Prostate gland (tissue), 2 donors: ENCODE measurements at places on chromosomes 2 and 18.
A peak's percentile ranks its signal among the peaks of the same experiment; 100 is the strongest.

- DNase-seq = no peak
Measured at GRCh38 chr2:182605166-182605565, 110.9 kb upstream of the DNAJC10 start.

DNA sequence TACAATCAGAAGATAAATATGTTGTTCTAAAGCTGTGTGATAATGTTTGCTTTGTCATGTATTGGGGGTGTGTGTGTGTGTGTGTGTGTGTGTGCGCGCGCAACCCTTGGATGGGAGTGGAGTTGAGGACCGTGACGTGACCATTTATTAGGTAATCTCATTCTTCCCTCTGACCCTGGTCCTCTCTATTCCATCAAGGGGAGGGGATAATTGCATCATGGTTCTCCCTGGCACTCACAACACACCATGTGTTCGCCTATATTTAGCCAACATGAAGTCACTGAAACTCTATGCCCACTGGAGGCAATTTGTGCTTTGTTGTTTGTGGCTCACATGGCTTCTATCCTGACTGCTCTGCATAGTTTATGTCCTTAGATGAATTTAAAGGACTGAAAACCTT, 79.8 kb upstream of the LRPPRC start:
- DNase-seq = no peak

DNA sequence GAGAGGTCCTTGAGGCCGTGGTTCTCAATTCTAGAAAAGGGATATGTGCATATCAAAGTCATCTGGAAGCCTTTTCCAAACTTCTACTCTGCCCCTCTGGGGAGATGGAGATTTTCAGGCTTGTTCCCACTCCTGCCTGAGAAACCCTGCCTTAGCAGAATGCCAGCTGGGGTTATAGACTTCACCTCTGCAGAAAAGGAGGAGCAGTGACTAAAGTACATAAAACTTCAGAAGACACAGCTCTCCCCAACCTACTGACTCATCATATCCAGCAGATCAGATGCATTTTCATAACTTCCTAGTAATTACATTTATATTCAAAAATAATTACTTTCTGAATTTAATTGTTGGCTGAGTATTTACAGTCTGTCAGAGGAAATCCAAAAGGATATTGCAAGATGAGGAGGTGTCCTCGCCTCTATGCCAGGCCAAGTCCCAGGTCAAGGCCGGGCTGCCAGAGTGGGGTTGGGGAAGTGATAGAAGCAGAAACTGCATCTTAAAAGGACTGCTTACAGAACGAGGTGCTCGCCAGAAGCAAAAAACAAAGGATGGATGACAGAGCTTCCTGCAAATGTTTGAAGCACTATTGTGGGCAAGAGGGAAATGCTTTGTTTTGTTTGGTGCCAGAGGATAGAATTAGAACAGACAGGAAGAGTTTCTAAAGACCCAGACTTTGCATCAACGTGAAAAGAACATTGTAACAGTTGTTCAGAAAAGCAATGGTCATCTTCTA, 75.6 kb upstream of the APCDD1 start:
- no peak for DNase-seq

GRCh38 chr2:73939419-73939818, 12.7 kb downstream of the DGUOK start:
- peak; percentile 33 for DNase-seq

- DNase-seq = no peak
Measured at GRCh38 chr18:36294031-36294430, 3.5 kb upstream of the FHOD3 start.

GRCh38 chr2:194104687-194105086, 1552.3 kb upstream of the SLC39A10 start:
- no peak for DNase-seq

- DNase-seq = no peak
Measured at GRCh38 chr2:95034221-95034620, 8.7 kb downstream of the MAL start.

DNA sequence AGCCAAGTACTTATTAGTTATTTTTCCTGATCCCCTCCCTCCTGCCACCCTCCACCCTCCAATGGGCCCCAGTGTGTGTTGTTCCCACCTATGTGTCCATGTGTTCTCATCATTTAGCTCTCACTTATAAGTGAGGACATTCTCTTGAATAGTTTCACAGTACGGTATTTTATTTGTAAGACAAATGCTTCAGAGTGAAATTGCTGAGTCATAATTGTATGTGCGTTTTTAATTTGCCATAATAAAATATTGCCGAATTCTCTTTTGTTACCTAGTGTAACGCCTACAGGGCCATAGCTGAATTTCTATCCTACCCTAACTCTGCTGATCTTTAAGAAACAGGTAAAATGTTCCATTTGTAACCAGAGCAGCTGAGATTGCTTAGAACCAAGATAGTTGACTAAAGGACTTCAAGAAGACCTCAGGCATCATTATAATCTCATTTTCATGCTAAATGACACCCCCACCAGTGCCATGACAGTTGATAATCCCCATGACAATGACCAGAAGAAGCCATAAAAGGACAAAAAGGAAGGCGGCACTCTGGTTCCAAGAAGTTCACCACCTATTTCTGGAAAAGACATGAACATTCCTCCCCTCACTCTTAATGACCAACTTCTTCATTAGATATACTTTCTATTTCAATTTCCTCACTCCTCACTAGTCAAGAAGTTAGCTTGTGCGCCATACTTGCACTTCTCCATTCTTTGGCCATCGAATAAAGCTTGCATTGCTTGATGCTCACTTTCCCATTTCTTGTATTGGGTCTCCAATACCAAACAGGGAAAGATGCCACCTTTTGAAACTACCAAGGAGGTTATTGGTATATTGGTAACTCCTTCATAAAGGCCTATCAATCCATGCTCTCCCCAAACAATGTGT, 18.4 kb downstream of the SCN9A start:
- no peak for DNase-seq

GRCh38 chr2:20543469-20544152, 96.7 kb downstream of the RHOB start:
- no peak for DNase-seq

- no peak for DNase-seq
Measured at GRCh38 chr2:216571909-216572513, 61.2 kb upstream of the IGFBP2 start.

- no peak for DNase-seq
Measured at GRCh38 chr2:142989273-142990204, 112.1 kb downstream of the KYNU start.

- no peak for DNase-seq
Measured at GRCh38 chr2:120743657-120744056, 8.0 kb downstream of the GLI2 start.

DNA sequence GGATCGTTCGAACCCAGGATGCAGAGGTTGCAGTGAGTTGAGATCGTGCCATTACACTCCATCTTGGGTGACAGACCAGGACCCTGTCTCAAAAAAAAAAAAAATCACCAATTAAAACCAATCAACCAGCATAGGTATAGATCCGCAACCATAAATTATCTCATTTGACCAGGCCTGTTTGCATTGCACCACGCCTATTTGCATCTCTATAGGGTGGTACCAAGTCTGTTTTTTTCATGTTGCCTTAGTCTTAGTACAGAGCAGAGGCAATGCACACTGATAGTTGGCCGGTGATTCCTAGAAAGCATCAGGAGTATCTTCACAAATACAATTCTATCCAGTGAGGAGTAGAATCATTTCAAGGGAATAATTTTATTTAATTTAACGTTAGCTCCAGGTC, 9.3 kb upstream of the NPC1 start:
- no peak for DNase-seq

DNA sequence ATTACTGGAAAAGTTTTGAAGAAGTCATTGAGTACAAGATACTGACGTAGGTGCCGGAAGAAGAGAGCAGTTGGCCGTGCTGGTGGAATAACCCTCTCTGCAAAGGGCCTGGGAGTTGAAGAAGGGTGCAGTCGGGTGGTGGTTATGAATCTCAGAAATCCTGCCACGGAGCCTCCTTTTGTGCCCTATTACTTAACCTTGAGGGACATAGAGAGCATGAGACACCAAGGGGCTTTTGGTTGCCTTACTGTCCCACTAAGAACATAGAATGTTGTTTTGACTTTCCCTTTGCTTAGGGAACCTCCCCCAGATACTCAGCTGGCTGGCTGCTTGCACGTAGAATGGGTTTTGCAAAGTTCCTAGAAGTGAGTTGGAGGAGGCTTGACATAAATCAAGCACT, 1.3 kb upstream of the CD28 start:
- DNase-seq = no peak

DNA sequence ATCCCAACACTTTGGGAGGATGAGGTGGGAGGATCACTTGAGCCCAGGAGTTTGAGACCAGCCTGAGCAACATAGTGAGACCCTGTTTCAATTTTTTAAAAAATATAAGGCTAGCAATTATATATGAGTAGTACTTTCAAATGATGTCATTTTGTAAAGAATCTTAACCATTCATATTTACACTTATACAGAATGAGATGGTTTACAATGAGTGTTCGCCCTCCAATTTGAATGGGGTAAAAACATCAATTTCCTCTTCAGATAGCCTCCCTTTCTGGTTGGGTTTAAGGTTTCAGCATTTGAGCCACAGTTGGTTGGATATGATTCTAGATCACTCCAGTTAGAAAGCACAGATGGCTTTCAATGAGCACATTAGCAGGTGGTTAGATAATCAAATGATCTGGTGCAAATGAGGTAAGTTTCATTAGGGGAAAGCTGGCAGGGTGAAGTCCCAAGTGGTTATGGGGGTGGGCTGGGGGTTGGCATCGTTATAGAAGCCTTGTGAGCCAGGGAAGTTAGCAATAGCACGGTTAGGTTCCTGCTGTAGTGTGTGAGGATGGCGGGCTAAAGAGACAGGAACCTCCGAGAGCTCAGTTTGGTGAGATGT, 63.9 kb downstream of the TRPM8 start:
- DNase-seq = no peak

GRCh38 chr2:96353032-96353561, 17.5 kb downstream of the NCAPH start:
- DNase-seq = no peak

DNA sequence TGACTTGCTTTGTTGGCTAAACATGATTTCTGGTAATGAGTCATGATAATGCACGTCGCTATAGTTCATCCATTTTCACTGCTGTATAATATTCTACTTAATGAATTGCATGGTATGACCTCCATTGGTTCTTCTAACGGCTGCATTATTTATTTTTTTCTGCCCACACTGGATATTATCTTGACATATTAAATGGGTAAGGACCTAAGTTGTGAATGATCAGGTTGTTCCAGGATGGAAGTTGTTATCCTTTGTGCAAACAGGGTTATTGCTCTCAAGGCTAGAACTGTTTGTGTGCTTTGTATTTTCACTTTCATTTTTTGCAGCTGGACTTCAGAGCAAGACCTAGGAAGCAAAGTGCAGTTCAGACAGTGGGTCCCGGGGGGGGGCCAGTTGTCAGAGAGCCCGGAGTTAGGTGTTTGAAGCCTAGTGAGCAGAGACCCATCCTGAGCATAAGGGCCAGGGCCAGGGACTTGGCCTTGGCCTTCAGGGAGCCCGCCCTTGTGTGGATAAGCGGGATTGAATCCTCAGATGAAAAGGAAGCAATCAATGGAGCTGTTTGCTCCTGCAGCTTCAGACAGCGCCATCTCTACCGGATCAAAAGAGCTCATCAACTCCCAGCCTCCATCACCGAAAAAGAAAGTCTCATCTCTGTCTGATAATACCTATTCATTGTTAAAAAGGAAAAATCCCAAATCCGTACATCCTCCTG, 48.2 kb downstream of the AGAP1 start:
- DNase-seq = peak; percentile 45

- DNase-seq = no peak
Measured at GRCh38 chr2:135650721-135651120, 90.9 kb upstream of the UBXN4 start.

- DNase-seq = no peak
Measured at GRCh38 chr2:171149986-171150693, 10.6 kb downstream of the TLK1 start.

- no peak for DNase-seq
Measured at GRCh38 chr2:127106457-127106990, 430 bp downstream of the BIN1 start.

GRCh38 chr2:3465844-3466481, 53.4 kb downstream of the ADI1 start:
- no peak for DNase-seq

DNA sequence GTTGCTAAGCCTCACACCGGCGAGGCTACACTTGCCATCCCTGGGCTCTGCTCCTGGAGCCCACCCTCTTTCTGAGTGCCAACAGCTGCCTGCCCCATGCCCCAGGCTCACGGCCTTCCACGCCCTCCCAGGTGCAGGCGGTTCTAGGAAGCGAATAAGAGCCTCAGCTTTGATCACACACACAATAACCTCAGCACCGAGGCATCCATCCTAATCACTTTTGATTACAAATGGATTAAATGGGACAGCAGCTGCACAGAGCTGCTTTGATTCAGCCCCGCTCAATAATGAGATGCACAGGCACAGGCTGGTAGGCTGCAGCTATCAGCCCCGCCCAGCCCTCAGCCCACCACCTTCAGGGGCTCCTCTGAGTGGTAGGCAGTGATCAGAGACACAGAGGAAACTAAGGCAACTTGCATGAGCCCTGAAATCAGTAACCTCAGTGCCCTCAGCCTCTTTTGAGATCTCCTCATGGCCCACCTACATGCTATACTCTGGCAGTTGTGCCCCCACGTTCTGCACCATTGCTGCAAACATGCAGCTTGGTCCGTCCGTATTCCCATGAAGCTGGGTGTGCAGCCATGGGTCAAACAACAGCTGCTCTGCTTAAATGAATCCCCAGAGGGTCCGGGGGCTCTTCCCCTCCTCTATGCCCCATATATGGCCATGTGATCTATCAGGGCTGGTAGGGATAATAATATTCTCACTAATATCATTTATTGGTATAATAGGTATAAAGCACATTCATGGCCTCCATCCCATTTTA, 171.4 kb downstream of the SETBP1 start:
- no peak for DNase-seq

DNA sequence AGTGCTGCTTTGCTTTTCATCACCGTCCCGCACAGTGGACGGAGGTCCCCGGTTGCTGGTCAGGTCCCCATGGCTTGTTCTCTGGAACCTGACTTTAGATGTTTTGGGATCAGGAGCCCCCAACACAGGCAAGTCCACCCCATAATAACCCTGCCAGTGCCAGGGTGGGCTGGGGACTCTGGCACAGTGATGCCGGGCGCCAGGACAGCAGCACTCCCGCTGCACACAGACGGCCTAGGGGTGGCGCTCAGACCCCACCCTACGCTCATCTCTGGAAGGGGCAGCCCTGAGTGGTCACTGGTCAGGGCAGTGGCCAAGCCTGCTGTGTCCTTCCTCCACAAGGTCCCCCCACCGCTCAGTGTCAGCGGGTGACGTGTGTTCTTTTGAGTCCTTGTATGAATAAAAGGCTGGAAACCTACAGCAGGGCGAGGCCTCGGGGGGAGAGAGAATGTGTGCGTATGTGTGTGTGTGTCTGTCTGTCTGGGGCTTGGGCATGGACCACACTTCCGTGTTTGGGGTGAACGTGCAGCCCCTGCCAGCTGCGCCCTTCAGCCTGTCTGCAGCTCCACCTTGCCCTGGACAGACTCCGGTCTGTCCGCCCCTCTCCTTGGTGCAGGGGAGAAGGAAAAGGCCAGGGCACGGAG, 32.3 kb downstream of the GPC1 start:
- DNase-seq = peak; percentile 3

DNA sequence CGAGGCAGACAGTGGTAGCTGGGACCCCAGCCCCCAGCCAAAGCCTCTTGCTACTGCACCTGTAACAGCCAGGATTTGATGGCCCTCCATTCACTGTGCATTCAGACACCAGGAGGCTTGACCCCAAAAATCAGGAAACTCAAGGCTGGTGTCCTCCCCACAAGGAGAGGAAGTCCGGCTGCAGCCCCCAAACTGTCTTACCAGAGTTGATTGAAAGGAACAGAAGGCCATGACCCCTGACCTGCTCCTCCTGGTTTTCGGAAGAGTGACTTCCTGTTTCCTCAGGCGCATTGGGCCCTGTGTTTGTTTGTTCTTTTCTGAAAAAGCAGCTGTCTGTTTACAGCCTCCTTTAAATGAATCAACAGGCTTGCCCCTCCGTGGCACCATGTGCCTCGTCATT, 111.6 kb downstream of the RNF144A start:
- DNase-seq = no peak
